ENCODE measurements at places on chromosomes 4 and X. TPM values are rescaled to one million over a fixed set of nuclear protein-coding genes. Genes with fewer than 3 reads are reported as not detected.

Gene PCYT1B
- total RNA-seq, result 0.13 TPM

Gene ERCC6L
- 11.7 TPM for total RNA-seq

Gene PAK3
- total RNA-seq, result not detected

Gene CSTF2
- 46.4 TPM for total RNA-seq

Gene SRP72
- 205 TPM for total RNA-seq

GRCh38 chrX:39577985-39578869 is 519.5 kb downstream of the BCOR start:
- no peak for DNase-seq

- no peak for DNase-seq
Observed at GRCh38 chr4:1491328-1492141, 85.3 kb upstream of the NKX1-1 start.

DNA sequence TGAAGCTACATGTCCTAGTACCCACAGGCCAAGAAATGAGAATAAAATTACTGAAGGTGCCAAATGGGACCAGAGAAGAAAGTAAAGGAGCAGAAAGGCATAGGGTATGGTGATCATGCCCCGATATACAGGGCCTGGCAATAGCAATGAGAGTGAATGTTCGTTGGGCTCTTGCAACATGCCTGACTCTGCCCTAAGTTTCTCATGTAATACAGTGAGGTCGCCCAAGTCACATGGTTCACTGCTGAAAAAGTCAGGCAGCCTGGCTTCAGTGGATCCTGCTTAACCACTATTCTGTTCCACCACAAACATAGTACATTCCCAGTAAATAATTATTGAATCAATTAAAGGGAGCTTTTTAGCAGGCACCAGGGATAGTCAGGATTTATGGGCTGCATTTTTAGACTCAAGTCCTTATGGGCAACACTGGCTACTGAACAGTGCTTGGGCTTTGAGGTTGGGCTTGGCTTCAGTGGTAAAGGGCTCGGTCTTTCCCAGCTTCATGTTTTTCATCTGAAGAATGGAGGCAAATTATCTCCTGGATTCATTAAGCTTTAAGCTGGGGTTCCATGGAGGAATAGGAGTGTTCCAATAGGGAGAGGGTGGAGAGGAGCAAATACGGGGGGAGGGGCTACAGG is 67.1 kb upstream of the ZNF518B start:
- no peak for DNase-seq

- DNase-seq, result peak; percentile 14
Observed at GRCh38 chrX:38985375-38985774, 184.1 kb downstream of the MID1IP1 start.
